ENCODE measurements at places on chromosomes 11 and 22.

DNA sequence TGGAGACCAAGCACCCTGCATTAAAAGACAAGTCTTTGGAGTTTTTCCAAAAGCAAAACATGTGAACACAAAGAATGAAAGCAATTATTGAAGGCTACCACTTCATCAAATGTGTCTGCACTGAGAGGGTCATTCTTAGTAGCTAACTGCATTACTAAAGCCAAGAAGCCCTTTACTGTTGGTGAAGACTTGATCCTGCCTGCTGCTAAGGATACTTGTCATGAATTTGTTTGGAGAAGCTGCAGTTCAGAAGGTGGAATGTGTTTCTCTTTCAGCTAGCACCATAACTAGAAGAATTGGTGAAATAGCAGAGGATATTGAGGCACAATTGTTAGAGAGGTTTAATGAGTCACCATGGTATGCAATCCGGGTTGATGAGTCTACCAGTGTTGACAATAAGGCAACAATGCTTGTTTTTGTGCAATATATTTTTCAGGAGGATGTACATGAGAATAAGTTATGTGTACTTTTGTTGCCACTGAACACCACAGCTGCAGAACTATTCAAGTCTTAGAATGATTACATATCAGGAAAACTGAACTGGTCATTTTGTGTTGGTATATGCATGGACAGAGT is 457.3 kb upstream of the ISX start:
- DNase-seq = no peak

DNA sequence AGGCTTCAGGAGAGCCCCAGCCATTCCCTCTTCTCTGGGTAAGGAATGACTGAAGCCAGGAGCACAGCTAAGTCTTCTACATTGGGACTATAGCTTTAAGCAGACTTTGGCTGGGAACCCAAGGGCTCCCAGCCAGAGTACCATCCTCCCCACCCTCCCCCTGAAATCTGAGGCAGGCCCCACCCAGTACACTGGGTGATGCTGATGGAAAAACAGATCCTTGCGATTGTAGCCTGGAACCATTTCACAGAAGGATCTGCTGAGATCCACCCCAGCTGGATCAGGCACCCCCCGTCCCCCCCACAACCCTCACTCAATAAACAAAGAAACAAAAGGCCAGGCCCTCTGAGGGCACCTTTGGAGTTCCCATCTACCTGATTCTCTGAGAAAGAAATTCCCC is 39.8 kb downstream of the IL18BP start:
- DNase-seq = no peak

DNA sequence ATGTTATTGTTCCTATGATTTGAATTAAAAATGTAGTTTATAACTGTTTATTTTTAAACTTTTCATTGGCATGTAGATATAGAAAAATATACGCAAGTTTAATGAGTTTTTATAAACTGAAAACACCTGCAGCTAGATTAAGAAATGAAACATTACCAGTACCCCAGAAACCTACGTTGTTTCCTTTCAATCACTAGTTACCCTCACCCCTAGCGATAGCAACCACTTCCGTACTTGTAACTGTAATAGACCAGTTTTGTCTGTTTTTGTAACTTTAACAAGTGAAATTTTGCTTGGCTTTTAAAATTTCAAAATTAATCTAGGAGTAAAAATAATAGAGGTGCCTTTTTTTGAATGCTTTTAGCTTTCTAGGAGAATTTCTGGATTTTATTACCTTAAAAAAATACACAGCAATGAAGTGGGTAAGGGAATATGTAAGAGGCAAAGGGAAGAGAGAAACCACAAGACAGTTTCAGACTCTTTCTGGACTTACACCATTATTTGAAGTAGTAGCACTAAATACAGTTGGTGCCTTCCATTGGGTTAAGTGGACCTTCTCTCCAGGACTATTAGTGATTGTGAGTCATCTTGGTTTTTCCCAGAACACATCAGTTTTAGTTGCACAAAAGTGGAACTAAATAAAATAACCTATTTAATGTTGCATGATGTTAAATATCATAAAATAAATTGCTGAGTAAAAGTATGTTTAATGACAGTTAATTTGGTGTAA is 18.7 kb upstream of the NAT10 start:
- DNase-seq = no peak

GRCh38 chr11:70031631-70032469 is 46.3 kb upstream of the ANO1 start:
- no peak for DNase-seq

DNA sequence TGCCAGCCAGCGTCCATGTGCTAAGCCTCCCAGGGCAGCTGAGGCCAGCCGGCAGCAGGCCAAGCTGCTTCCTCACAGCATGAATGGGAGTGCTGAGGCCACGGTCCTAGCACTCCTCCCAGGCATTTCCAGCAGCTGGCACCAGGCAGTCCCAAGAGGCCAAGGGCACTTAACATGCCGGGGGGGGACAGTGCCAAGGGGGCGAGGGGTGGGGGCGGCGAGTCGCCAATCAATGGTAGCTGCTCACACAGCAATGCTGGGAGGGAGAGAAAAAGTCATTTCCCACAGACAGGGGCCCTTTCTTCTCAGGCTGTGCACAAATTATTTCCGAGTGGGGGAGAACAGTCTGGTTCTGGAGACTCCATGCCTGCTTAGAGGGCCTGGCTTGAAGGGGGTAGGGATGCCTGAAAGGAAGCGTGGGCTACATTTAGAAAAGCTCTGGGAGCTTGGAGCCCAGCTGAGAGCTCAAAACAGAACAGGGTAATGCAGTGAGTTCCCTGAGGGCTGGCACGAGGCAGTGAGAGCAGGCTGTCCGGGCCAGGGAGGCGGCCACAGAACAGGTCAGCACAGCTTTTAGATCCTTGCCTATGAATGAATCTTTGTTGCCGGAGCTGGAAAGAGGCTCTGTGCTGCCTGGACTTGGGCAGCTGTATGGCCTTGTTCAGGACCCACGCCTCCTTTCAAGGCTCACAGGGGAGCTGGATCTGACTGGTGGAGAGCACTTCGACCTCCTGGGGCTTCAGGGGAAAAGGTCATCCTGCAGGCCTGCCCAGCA is 14.4 kb upstream of the TBC1D10A start:
- DNase-seq = no peak

DNA sequence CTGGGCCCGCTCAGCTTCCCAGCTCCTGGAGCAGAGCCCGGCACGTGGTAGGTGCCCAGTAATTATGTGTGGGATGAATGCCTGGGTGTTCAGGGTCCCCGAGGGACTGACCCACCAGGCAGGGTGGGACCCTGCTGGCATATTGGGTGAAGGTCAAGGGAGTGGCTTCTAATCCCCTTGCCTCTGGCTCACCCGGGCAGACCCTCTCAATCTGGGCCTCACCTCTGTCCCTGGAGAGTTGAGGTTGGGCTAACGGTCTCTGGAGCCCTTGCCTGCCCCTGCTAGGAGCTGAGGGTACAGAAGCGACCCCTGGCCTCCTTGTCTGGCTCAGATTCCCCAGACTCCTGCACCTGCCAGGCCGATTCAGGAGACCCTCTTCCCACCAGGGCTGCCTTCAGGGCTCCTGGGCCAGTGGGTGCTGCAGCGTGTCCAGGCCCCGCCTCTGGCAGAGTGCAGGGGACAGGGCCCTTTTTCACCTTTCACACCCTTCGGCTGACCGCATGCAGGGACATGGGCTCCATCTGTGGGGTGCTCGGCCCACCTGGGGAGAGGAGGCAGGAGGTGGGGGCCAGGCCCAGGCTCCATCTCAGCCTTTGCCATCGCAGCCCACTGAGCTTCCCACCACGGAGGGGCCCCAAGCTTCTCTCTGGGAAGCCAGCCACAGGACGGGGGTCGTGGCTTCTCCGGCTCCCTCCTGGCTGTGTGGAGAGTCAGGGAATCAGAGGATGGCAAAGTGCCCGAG is 3.8 kb upstream of the CTSD start:
- no peak for DNase-seq

DNA sequence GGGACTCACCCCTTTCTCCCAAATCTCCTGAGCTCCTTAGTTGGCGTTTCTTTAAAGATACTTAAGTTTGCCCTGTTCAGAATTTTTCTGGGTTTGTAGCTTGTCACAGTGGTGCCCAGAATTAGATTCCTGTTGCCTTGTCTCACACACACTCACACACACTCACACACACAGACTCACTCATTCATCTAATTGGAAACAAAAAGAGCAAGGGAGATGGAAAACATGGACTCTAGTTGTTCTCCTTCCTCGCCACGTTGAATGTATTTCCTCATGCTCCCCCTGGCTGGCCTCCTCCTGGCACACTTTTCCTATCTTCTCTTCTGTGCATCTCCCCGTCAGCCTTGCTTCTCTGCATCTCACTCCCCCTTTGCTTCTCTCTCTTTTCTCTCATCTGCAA is 752.3 kb downstream of the NTM start:
- no peak for DNase-seq

GRCh38 chr11:13174090-13174489 is 103.5 kb upstream of the BMAL1 start:
- no peak for DNase-seq

GRCh38 chr11:115990004-115990447 is 485.8 kb upstream of the CADM1 start:
- DNase-seq = no peak

- DNase-seq = no peak
Measured at GRCh38 chr11:123413636-123414035, 16.4 kb upstream of the GRAMD1B start.

DNA sequence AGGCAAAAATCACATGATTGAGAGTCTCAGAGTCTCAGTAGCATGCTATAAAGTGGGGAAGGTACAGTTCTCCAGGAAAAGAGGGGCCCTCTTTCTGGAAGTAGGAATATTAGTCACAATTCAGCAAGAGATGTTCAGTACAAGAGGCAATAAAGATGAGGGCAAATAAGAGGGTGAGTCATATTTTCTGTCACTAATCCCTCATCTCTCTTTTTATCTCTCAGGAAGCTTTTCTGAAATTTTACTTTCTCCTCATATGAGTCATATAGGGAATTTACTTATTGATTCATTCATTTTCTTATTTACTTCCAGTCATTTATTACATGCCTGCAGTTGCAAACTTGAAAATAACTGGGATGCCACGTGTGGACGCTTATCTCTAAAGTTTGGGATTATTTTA is 3.4 kb upstream of the NXPE1 start:
- DNase-seq = peak; percentile 2

- DNase-seq = no peak
Measured at GRCh38 chr22:16562711-16563554, 29.7 kb downstream of the CCT8L2 start.

GRCh38 chr22:42939941-42940653 is 74.9 kb downstream of the PACSIN2 start:
- peak; percentile 26 for DNase-seq

- DNase-seq = no peak
Measured at GRCh38 chr11:120170741-120171261, 32.9 kb upstream of the TRIM29 start.

DNA sequence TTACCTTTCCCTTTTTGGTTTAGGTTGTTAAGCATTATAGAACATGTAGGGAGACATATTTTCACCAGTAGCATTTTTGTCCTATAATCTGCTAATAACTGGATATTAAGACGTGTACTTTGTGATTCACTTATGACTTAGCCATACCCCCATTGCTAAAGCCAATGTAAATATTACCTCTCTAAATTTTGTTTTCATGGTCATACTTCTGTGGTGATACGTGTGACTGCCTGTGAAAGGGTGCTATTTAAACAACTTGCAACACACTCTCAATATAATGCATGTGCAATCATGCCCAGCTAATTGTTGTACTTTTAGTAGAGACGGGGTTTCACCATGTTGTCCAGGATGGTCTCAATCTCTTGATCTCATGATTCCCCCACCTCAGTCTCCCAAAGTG is 36.2 kb upstream of the PAK1 start:
- DNase-seq = no peak

GRCh38 chr11:11621573-11622339 is at the start of gene GALNT18:
GALNT18 (minus strand) TSS chr11:11622005.
- DNase-seq = peak; percentile 93

DNA sequence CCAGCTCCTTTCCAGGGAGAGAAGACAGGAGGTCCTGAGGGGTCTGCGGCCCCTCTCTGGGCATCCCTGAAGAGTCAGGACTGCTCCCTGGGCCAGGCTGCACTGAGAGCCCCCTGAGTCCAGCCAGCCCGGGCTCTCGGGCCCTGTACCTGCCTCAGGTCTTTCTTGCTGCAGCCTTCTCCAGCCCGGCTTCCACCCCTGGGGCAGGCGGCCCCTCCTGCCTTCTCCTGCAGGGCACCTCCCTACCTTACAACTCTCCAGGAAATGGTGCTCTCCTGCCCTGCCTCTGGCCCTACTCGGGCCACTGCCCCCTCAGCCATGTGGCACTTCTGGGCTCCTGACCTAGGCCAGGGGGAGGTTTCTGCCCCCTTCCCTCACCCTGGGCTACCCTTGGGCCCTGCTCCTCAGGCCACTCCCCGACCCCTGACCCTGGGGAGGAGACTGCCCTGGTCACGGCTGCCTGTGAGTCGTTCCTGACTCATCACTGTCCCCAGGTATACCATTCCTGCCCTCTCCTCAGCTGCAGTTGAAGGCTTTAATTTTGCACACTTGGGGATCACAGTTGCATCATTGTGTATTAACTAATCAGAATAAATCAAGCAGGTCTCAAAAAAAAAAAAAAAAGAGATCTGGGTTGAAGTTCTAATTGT is 251.1 kb downstream of the NXPE2 start:
- no peak for DNase-seq

DNA sequence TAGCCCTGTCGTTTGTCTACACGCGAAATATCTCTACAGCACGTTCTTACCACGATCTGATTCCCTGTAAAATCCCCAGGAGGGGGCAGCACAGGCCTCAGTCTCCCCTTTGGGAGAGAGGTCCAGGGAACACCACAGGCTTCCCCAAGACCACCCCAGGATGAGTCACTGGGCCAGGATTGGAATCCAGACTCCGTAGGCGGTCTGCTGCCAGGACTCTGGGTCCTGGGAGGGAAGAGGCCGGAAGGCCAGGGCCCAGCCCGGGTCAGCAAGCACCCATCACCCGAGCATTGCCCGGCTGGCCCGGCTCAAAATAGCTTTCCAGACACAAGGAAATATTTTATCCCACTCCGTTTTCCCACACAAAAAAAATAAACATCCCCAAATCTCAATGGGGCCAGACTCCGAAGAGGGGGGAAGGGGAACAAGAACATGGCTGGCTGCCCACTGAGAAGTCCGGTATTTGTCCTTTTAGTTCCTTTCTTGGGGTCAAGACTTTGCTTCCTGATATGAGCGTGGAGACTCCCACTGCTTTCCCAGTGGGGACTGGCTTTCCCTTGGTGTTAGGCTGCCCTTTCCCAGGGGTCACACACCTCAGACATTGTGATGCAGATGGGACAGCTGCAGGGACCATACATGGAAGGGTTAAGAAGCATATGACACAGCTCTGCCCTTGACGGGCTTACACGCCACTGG is 91.3 kb downstream of the LRRC32 start:
- no peak for DNase-seq
